ENCODE measurements at places on chromosomes 16 and 17. TPM values are rescaled to one million over a fixed set of nuclear protein-coding genes. Genes with fewer than 3 reads are reported as not detected.
A peak's percentile ranks its signal among the peaks of the same experiment; 100 is the strongest.

DNA sequence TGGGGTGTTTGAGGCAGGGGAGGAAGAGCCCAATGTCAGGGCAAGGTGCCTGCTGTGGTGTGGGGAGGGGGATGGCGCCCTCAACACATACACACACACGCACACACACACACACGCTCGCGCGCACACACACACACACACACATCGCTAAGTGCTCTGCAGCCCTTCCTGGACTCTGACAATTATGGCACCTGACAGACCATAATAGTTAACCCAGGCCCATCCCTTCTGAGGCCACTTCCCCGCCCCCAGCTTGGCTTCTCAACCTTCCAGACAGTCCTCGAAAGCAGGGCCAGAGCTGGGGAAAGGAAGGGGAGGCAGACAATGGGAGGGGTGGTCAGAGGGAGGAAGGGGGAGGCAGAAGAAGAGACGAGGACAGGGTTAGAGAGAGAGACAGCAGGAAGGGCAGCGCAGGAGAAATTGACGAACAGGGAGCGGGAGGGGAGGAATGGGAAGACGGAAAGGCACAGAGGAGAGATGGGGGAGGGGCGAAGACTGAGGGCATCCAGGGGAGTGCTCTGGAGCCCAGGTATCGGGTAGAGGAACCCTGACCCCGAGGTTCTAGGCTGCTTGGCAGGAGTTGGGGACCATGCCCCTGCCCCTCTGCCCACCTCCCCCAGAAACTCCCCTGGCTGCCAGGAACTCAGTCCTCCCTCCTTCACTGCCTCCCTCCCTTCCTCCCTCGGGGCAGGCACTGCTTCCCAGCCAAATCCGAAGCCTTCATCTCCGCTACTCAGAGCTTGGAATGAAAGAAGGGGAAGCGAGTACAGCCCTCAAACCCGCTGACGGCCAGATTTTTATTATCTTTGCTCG lies 4.0 kb downstream of the SRCIN1 start:
- DNase-seq = no peak

GRCh38 chr17:37050920-37051319 lies 102.2 kb downstream of the AATF start:
- no peak for DNase-seq

GLTPD2 gene
- total RNA-seq = not detected

DNA sequence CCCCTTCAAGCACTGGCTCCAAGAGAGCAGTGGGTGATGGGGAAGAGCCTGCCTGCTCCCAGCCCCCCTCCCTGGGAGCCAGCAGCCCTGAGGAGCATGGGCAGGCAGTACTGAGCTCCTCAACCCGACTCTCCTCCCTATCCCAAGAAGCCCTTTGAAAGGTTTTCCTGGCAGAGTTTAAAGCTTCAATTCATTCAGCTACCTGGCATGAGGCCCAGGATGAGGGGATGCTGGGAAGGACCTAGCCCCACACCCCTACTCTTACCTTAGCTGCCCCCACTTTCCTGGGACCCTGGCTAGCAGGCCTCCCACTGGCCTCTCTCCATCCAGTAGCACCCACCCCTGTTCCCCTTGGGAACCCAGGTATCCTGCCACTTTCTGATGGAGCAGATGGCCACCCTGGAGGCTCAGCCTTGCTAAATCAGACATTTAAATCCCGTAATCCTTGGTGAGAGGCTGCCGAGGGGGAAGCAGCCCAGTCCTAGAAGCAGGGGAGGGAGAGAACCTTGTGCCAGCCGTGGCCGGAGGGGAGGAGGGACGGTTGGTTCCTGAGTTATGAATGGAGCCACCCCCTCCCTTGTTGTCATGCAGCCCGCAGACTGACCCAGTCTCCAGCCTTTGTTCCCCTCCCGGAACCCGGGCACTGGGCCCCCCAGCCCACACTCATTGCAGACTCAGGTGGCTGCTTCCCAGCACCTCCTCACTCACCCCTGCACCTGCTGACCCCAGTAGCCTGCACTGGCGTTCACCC lies 17.1 kb downstream of the ATP1B2 start:
- no peak for DNase-seq

- no peak for DNase-seq
Observed at GRCh38 chr16:16099320-16099719, 124.0 kb downstream of the ABCC6 start.

GRCh38 chr17:56785997-56786680 lies 47.6 kb downstream of the C17orf67 start:
- DNase-seq = no peak

DNA sequence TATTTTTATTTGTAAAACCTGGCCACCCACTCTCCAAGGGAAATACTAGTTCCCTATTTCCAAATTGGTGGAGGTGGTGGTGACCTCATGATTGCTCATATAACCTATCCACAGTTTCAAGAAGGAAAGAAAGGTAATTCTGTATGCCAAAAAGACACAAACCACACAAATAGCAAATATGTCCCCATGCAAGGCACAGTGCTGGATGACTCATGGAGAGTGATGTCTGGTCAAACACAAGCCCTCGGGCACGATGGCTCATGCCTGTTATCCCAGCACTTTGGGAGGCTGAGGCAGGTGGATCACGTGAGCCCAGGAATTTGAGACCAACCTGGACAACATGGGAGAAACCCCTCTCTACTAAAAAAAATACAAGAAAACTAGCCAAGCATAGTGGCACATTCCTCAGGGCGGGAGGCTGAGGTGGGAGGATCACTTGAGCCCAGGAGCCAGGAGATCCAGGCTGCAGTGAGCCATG lies 64.2 kb downstream of the GNA13 start:
- DNase-seq = peak; percentile 97

DNA sequence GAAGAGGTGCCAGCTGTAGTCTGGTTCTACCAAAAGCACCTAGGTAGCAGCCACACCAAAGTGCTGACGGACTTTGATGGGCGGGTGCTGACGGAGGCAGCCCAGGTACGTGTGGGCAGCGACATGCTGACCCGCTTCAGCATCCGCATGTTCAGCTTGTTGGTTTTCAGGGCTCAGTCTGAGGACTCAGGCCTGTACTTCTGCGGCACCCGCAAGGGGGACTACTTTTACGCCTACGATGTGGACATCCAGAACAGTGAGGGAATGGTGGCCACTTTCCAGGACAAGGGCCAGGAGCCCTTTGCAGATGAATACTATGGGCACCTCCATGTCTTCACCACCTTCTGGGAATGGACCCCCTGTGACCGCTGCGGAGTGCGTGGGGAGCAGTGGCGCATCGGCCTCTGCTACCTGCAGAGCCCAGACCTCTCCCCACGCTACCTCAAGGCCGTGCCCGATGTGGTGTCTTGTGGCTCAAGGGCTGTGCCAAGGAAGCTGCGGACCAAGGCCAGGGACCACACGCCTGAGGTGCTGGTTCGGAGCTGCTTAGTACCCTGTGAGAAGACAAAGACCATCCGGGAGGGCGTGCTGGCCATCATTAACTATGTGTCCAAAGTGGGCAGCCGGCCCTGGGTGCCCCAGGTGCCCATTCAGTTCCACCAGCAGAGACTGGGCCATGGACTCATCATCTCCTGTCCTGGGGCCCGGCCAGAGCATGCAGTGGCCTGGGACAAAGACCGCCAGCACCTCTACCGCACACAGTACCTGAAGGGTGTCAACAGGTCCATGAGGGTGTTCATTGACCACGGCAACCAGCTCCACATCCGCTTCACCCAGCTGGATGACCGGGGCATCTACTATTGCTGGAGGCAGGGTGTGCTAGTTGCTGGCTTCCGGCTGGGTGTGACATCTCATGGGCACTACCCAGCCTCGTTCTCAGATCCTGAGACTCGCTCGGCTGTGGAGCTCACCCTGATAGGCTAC lies 5.0 kb upstream of the EFTUD2 start:
- DNase-seq = no peak

DNA sequence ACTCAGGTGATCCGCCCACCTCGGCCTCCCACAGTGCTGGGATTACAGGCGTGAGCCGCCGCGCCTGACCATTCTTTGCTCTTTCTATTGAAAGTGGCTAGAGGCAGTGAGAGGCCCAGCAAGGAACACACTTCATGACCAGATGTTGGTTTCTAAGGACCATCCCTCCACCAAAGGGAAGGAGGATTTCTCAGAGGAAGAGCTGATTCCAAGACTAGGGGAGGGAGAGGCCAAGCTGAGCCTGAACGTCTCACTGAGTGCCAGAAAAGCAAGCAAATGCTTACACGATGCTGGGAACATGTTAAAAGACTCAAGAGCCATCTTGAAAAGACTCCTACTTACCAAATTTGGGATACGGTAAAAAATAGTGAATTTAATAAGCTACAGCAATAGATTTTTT lies 79.2 kb downstream of the MRM3 start:
- no peak for DNase-seq

UMOD gene
- total RNA-seq = not detected

Measured in HCT116 (cell line).